ENCODE measurements at places on chromosomes 4 and X.

DNA sequence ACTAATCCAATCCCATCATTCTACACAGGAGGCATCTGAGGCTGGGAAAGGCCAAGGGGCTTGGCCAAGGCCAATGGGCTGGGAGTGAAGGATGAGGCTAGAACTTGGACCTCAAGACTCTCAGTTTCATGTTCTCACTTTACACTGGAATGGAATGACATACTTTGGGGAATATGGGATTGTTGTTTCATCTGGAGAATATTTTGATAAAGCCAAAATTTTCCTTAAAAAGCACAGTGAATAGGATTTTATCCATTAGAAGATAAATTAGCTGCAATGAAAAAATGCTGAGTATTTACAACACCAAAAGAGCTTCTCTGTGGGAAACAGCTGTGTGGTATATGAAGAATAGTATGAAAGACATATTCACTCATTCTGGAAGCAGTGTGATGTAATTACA lies 29.3 kb downstream of the SMIM20 start:
- no peak for DNase-seq

- no peak for DNase-seq
Measured at GRCh38 chr4:102575369-102576129, 74.4 kb downstream of the NFKB1 start.

- DNase-seq: no peak
Measured at GRCh38 chrX:40414335-40414734, 166.4 kb upstream of the ATP6AP2 start.

GRCh38 chr4:8252301-8253173 lies 17.0 kb upstream of the HTRA3 start:
- no peak for DNase-seq

DNA sequence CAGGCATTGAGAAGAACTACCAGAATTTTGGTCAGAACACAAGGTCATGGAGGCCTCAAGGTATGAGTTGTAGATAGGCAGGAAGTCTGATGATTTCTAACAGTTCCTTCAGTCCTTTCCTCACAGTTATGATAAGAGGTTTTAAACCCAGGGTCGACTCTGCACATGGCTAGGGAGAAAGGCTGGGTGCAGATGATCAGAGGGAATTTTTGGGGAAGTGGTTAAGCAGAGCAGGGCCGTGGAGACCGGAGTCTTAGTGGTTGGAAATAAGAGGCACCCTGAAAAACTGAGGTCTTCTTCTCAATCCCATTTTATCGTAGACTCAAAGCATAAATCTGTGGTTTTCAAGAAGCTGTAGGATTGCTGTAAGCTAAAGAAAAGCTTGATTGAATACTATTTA lies 118.5 kb upstream of the ANK2 start:
- DNase-seq: no peak

- no peak for DNase-seq
Measured at GRCh38 chr4:142406499-142406835, 439.6 kb downstream of the INPP4B start.

DNA sequence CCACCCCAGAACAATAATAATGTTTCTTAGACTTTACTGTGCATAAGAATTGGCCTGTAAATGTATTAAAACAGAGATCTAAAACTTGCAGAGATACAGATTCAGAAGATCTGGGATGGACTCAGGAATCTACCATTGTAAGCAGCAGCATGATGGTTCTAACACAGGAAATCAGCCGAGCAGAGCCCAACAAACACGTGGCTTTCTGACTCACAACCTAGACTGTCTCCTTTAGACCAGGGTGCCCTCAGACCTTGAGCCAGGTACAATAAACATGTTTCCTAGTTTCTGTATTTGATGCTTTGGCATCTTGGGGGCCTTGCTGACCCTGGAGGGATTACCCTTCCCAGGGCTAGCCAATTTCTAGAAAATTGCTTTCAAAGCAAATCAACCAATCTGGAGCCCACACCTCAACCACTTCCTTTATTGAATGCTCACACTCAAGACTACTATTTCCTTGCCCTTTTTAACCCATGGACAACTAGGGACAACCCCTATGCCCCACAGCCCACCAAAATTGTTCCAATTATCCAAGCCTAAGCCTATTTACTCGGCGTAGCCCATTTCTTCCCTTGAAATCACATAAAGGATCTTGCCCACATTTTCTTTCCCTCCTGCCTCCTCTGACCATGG lies 80.5 kb downstream of the TBC1D9 start:
- DNase-seq: no peak

DNA sequence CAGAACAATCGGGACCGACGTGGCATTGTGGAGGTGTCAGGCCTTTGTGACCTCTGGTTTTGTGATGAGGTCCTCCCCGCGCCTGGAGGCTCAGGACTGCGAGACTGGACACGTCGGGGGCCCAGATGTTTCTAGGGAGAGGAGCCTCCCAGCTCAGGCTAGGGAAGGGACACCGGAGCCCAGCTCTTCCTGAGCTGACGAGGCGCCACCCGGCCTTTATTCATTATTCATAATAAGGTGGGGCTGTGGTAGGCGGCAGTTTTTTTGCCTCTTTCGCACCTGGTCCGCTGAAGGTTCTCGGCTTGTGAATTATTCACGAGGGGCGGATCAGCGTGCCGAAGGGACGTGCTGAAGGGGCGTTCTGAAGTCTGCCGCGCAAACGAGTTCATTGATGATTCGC lies 2.3 kb upstream of the UBA1 start:
- DNase-seq: peak; percentile 82

- DNase-seq: no peak
Measured at GRCh38 chr4:127214016-127214415, 418.7 kb upstream of the INTU start.

DNA sequence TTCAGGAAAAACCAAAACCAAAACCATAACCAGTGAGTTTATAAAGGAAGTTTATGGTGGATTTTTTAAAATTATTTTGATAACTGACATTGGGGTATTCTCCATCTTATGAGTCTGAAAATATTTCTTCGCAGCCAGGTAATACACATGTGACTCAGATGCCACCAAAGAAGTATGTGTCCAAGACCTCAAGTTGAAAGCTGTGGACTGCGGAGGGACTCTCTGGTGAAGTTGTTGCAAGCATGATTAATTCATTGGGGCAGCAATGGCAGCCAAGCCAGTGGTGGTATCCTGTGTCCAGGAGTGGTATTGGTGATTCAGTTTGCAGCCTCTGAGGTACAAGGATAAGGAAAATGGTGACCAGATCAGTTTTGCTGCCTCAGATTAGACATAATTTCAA lies 14.0 kb upstream of the ADH5 start:
- DNase-seq: no peak

DNA sequence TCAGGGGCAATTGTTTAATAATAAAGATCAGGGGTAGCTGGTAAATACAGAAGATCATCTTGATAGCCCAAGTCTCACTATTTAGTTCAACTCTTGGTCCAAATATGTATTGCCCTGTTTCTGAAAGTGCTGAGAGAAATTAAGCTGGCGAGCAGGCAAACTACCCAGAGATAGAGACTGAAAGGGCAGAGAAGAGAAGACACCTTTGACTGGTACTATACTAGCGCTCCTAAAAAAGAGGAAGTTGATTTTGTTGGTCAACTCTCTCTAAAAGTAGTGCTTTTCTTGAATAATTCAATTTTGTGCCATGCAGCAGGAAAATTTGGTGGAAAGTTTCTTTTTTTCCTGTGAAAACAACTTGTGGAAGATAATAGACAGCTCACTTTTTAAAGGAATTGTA lies 64.0 kb downstream of the IGSF1 start:
- no peak for DNase-seq

DNA sequence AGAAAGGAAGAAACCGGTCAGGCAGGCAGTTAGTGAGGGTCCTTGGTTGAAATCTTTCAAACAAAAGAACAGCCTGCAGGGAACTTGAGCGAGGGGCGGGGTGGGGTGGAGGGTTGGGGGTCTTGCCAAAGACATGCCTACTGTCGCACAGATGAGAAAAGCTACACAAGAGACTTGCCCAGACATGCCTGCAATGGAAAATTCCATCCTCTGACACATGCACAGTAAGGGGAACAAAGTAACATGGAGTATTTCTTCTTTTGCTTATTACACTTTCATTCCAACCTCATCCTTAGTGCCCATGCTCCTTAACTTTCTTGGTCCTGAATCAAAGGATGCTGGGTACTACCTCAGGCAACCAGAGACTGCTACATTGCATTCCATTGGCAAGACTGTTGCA lies 1491.2 kb downstream of the STIM2 start:
- DNase-seq: no peak

Data from activated effector memory CD4-positive, alpha-beta T cell treated with anti-CD3 and anti-CD28 coated beads, Interleukin-2, amount 50 U/mL, for 16 hours (primary cell).